ENCODE measurements at places on chromosomes 2 and 18.

DNA sequence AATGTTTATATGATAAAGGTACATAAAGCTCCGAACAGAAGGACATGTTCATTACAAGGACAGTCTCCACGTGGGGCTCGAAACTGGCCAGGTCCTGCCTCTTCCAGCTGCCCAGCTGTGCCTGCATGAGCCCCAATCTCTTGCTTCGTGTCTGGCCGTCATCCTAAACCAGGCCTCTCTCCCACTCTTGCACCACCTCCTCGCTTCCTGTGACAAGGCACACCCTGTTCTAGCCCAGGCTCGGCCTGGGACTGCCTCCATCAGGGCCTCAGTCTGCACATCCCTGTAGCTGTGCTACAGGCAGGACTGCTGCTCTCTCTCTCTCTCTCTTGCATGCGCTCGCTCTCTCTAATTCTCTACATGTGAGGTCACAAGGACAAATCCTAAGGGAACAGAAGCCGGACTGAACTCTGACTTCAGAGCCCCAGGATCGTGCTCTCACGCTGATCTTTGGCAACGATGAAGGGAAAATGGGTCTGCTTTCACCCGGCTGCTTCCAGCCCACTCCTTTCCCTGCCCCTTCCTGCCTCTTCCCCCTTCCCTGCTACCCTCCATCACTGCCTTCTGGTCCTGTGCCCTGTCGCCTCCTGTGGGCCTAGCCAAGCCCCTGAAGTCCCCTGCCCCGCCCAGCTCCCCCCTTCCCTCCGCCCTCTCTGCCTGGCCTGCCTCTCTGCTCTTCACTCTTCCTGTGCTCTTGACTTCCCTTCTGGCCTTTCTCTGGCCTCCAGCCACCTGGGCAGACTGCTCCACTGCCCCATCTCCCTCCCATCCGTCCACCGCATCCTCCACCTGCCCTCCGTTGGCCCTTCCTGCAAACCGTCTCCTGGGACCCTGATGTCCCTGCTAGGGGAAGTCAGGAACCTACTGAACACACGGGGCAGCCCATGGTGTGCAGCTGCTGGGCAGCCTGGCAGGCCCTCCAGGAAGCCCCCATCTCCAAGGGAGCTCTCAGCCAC, 7.8 kb upstream of the GPR55 start:
- peak; percentile 61 for DNase-seq

GRCh38 chr18:76992226-76993084, 140.1 kb downstream of the MBP start:
- DNase-seq = no peak

DNA sequence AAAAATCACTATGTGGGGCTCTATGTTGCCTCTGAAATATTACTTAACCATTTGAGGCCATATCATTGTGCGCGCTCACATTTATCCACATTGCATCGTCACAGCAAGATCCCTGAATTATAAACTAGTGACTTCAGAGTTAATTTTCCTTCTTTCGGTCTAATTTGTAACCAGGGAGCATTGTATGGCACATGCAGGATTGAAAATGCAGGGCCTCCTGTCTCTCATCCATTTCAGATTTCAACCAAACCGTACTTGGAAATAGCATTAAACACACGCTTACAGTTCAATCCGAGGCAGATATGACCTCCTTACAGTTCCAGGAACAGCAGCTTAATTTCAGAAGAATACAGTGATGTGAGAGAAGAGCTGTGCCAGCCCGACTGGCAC, 532 bp downstream of the MYOM1 start:
- peak; percentile 24 for DNase-seq

DNA sequence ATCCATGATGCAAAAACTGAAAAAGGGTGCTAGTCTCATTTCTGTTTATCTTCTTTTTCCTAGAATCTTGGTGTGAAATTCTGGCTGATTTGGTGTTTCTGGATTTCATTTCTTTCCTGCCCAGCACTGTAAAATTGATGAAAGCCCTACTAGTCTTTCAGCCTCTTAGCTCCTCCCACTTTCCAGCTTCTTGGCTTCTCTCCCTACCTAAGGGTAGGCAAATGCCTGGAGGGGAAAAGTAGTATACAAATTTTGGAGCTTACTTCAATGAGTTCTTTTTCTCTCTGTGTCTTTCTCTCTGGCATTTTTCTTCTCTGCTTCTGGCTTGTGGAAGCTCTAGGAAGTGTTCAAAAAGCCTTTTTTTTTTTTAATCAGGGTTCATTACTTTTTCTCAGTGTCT, 160.5 kb downstream of the XIRP2 start:
- DNase-seq = no peak

DNA sequence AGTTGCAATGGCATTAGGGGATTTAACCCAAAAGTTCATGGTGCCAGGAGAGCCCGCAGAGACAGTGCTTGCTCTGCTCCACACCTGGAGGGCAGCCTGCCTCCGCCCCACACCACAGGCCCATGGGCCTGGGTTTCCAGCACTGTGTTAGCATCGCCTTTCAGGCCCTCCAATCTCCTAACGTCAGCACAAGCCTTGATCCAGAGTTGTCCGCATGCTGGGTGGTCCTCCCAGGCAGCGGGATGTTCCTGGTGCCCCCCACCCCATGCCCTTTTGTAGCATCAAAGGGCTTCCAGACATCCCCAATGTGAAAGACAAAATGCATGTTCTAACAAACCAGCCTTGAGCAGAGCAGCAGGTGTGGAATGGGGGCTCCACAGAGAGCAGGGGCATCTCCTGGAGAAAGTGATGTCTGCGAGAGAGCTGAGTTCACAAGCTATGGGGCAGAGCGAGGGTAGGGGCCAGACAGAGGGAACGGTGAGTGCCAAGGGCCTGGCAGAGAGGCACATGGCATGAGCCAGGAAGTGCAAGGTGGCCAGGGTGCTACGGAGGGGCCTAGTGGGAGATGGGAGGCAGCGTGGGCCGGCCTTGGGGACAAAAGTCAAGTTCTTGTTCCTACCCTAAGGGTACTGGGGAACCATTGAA, 119.2 kb downstream of the CYP26B1 start:
- no peak for DNase-seq

GRCh38 chr2:30714811-30715709, 92.2 kb downstream of the CAPN13 start:
- DNase-seq = no peak

DNA sequence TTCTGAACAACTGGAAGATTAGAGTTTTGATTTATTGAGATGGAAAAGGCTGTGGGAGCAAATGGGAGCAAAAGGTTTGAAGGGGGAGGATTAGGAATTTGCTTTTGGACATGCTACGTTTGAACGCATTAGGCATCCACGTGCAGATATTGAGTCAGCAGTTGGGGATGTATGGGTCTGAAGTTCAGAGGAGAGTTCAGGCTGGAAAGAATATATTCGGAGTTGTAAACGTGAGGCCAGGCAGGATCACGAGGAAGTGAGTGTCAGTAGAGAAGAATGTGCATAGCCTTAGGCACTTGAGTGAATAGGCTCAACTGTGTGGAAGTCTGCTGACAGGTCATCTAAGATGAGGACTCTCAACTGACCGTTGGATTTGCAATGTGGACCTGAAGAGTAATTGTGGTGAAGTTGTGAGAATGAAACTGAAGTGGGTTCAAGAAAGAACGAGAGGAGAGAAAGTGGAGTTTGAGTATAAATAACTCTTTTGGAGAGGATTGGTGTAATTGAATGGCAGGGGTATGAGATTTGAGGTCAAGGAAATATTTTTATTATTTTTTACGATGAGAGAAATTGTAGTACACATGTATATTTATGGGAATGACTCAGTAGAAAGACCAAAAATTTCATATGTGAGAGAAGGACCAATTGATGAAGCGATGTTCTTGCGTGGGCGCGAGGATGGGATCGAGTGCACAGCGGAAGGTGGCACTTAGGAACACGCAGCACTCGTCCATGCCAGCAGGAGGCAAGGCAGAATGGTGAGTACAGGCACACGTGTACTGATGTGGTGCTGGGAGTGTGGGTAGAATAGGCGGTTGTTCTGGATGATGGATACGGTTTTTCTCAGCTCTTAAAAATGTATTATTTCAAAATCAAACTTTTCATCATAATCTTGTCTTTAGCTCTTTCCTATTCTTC, 40.5 kb upstream of the POLE4 start:
- no peak for DNase-seq

- peak; percentile 84 for DNase-seq
Measured at GRCh38 chr2:176115883-176116813, at the start of gene HOXD10. HOXD10 (plus strand) TSS chr2:176116778; CDS start chr2:176116834, 56 bp downstream.

DNA sequence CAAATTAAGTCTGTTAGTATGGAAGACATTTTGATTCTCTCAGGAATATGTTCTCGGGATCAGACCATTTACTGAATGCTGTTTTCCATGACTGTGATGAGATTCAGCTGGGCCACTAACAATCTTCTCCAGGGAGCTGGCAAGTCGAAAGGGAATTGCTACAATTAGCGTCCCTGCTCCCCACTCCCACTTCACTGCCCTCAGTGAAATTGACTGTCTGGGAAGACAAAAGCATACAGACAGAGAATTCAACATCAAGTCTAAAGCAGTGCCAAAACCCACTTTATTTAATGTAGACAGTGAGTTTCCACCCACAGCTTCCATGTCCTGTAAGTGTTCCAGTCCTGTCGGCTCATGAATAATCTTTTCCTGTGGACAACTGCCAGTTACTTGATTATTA, 34.0 kb upstream of the COL3A1 start:
- peak; percentile 16 for DNase-seq

DNA sequence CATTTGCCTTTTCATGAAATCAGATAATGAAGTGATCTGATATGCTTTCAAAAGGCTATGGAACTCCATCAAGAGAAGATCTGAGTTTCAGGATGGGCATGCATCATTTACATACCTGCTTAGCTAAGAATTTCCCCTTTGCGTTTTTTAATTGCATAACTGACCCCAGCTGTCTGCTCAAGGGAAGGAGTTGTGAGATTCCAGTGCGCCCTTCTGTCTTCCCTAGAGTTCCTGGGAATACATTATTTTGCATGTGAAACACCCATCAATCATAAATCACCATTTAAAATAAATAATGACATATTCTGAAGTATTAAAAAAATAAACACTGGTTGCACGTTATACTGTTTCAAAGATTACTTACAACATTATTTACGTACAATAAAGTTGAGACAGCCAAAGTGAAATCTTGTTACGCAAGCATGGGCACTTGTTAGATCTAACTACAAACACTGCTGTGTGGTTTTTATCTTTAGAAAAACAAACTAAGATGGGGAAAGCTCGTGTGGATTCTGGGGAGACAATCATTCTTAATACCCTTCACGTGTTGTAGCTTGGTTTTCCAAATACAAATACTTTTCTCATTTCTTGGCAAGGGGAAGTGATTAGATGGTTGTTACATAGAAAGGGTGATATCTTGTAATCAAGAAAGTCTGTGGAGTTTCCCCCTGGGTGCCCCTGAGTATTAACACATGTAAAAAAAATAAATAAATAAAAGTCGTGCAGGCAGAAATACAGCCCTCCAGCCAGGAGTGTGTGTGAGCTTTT, 125.7 kb upstream of the LMAN1 start:
- peak; percentile 27 for DNase-seq

- DNase-seq = no peak
Measured at GRCh38 chr2:38522754-38523349, 79.9 kb downstream of the HNRNPLL start.

- no peak for DNase-seq
Measured at GRCh38 chr2:67234440-67234839, 162.7 kb upstream of the ETAA1 start.

DNA sequence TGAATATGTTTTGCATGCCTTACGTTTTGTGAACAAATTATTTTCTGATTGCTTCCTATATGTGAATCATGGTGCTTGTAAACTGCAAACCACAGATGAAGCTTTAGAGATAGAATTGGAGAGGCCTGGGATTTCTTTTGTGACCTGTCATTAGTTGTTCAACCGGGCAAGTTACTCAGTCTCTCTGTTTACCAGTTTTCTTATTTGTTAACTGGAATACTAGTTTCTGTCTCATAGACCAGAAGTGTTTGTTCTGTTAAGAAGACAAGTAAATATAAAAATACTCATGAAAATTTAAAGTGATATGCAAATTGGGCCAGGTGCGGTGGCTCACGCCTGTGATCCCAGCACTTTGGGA, 27.3 kb downstream of the DGKD start:
- no peak for DNase-seq

DNA sequence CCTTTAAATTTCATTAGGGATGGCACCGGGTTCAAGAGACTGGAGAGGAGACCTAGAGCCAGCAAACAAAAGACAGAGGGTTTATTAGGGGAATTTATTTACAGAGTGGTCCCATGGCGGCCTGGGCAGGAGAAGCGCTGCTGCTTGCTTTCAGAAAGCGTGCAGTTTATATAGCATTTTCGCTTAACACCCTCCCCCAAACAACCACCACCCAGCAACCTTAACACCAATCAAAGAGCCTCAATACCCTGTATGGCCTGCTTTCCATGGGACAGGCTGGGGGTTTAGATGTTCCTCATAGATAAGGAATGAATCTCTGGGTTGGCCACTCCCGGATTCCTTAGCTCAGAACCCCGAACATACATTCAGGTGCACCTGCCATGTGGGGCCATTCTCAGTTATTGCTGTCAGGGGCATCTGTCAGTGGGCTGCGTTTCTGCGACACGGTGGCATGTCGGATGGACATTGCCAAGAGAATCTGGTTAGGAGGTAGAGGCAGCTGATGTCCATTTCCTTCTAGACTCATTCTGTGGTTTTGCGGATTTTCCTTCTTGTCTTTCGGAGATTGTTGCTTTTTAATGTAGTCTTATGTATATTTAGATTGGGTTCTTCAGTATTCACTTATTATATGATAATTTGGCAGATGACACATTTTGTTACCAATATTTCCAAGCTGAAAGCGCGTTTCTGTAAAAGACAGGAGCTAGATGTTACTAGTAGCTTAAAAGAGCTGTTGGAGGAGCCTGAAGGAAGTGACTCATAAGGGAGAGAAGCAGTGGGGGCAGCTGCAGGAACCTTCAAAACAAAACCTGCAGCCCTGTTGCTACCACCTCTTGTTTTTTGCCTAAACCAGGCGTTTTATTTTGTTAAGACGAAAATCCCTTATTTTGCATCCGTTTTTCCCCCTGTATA, 7.2 kb downstream of the AGAP1 start:
- DNase-seq = no peak

GRCh38 chr2:148032215-148032614, 11.3 kb downstream of the MBD5 start:
- no peak for DNase-seq

DNA sequence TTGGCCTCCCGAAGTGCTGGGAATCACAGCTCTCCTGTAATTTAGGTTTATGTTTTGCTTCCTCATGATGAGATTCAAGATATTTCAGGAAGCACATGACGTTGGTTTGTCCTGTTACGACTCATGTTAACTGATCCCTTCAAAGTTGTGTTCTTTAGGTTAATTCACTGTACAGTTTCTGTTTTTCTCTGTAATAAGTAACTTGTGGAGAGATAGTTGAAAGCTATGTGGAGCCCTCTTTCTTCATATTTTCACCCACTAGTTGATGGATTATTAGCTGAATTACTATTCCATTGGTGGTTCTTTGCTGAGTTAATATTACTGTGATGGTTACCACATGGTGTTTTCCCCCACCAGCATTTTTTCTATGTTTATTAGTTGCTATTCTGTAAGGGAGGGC, 18.3 kb upstream of the CHCHD5 start:
- DNase-seq = no peak

GRCh38 chr2:74555610-74556103, 1.1 kb downstream of the DOK1 start:
- no peak for DNase-seq

Measured in hindlimb muscle (tissue), 1 donor.